ENCODE measurements at places on chromosomes 5 and 9.

DNA sequence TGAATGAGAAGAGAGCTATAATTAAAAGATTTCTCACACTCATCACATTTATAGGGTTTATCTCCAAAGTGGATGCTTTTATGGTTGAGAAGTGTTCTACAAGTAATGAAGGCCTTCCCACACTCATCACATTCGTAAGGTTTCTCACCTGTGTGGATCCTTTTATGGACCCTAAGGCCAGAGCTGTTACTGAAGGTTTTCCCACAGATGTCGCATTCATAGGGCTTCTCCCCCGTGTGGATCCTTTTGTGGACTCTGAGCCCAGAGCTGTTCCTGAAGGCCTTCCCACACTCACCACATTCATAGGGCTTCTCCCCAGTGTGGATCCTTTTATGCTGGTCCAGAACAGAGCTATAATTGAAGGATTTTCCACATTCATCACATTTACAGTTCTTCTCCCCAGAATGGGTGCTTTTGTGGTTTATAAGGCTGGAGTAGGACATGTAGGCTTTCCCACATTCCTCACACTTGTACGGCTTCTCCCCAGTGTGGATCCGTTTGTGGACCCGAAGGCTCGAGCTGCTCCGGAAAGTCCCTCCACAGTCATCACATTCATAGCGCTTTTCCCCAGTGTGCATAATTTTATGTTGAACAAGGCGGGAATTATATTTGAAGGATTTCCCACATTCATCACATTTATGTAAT is 10.5 kb downstream of the ZFP62 start:
- DNase-seq: no peak

DNA sequence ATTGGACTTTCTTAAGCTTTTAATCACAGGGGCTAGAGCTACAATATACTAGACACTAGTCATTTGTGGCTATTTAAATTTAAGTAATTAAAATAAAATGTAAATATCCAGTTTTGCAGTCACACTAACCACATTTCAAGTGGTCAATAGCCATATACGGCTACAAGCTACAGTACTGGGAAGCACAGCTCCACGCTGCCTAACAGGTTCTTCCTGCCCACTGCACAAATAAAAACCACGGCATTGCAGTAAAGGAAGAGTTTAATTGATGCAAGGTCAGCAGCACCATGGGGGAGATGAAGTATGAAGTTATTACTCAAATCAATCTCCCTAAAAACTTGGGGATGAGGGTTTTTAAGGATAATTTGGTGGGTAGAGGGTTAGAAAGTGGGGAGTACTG is 134.1 kb downstream of the LURAP1L start:
- DNase-seq: no peak

GRCh38 chr5:152349683-152350526 is 55.2 kb downstream of the NMUR2 start:
- peak; percentile 79 for DNase-seq

DNA sequence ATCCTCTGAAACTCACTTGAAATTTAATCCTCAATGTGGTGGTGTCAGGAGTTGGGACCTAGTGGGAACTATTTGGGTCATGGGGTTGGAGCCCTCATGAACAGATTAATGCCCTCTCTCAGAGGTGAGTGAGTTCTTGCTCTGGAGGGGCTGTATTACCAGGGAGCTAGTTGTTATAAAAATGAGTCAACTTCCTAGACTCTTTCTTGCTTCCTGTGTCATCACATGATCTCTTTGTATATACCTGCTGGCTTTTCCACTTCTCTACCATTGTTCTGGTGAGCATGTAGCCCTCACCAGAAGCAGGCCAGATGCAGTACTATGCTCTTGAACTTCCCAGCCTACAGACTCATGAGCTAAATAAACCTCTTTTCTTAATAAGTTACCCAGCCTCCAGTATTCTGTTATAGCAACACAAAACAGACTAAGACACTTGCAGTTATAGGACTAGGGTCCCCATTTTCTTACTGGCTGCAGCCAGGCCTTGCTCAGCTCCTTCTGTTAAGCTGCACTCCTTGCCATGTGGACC is 127.5 kb downstream of the SUSD1 start:
- DNase-seq: no peak

- no peak for DNase-seq
Observed at GRCh38 chr9:135500071-135500524, 384 bp upstream of the MRPS2 start.

GRCh38 chr9:125894566-125894965 is 147.4 kb downstream of the PBX3 start:
- no peak for DNase-seq
